ENCODE measurements at places on chromosomes 5 and 9.

DNA sequence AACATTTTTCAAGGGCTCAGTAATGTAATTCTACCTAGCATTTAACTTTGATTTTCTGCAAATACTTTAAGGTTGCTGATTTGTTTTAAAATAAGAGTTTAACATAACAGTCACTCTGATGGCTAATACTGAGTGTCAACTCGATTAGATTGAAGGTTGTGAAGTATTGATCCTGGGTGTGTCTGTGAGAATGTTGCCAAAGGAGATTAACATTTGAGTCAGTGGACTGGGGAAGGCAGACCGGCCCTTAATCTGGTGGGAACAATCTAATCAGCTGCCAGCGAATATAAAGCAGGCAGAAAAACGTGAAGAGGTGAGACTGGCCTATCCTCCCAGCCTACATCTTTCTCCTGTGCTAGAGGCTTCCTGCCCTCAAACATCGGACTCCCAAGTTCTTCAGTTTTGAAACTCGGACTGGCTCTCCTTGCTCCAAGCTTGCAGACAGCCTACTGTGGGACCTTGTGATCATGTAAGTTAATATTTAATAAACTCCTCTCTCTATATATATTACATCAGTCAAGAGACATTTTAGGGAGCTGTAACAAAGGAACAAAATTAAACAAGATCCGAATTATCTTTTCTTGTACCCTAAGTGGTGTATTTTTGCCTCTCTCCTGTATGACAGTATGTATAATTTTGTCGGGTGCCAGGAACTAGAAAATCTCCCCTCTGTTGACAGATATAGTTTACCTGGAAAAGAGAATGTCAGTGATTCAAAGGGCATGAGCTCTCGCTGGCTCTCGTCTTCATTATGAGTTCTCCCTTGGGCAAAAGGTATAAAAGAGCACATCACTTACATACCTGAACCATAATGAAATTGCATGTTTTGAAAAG lies 576.1 kb downstream of the LRRC70 start:
- DNase-seq, result no peak

DNA sequence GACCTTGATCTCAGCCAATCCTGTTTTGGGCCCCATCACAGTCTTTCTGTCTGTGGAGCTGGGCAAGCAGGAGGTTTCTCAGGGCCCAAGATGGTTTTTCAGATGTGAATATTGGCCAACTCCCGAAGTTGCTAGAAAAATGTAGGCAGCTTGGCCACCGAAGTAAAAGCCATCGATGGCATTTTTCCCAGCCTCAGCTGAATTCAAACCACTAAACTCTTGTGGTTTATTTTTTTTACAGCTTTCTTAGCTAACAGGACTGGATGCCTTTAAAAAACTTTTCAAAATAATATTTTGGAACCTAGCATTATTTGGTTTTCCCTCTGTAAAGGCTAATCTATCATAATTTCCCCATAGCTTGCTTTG lies 102.5 kb upstream of the ERCC6L2 start:
- no peak for DNase-seq

DNA sequence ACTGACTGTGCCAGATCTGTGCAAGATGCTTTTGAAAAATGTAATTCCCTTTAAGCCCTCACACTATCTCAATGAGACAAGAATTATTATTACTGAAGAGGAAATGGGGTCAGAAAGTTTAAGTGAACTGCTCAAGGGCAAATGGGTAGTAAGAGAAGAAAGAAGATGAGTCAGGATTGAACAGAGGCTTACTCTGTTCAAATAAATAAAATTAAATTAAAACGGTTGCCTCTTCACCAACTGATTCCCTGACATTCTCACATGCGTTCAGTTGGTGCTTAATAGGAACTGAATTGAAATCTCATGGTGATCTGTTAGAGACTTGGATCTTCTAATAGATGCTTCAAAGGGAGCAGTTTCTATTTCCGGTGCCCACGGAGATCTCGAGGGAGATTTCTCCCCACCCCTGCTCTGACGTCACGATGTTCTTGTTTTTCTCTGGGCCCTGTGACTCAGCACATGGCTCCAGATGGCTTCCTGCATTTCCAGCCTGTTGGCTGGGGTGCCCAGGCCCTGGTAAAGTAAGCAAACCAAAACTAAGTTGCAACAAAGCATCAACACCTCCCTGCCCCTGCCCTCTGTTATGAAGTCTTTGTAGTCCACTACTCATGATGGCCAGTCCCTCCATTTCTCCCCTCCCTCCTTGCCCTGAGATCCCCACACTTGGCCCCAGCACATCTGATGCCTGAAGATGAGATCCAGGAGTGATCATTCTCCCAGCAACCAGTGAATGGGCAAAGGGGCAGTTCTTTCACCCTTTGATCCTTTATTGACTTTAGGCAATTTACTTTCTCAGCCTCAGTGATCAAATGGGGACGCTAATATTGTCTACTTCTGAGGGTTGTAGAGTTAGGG lies 106.1 kb upstream of the CPEB4 start:
- peak; percentile 40 for DNase-seq

GRCh38 chr5:121816164-121816563 lies 35.5 kb upstream of the FTMT start:
- no peak for DNase-seq

- DNase-seq, result no peak
Measured at GRCh38 chr9:100030548-100030947, 68.3 kb downstream of the ERP44 start.

- no peak for DNase-seq
Measured at GRCh38 chr5:171055875-171056454, 194.1 kb downstream of the RANBP17 start.

Measured in stimulated activated CD4-positive, alpha-beta T cell treated with anti-CD3 and anti-CD28 coated beads, TNF-alpha, amount 100 ng/mL, for 24 hours (primary cell).